NCI-H1048 (cell line): ENCODE measurements at places on chromosomes 3 and 15.

DNA sequence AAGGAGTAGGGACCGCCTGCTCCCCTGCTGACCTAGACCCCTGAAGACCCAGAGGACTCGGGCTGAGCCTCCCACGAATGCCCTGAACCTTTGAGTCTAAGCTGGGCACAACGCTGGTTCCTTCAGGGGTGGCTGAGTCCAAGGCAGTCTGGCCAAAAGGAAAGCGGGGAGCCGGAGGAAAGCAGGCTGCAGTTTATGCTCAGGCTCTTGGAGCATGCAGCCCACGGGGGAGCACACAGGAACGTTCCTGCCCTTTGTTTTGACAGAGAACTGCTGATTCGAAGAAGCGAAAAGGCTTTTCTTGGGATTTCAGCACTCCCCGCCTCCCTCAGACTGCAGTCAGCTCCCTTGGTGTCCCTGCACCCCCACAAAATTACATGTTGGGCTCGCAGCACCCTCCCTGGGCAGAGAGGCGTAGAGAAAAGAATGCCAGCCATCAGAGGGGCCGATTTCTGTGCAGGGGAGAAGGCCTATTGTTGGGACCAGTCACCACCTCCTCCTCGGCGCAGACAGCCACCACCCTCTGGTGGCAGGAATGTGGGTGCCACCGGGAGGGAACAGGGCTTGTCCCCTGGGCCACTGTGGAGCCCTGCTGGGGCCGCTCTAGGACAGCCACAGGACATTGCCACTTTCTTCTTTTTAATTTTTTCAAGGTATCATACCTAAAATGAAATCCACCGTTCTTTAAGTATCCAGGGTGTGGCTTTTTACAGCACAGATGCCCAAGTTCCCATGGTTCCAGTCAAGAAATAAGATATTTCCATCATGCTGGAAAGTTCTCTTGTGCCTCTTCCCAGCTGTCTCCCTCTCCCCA lies 72.2 kb downstream of the SMAD6 start:
- peak; percentile 48 for DNase-seq

DNA sequence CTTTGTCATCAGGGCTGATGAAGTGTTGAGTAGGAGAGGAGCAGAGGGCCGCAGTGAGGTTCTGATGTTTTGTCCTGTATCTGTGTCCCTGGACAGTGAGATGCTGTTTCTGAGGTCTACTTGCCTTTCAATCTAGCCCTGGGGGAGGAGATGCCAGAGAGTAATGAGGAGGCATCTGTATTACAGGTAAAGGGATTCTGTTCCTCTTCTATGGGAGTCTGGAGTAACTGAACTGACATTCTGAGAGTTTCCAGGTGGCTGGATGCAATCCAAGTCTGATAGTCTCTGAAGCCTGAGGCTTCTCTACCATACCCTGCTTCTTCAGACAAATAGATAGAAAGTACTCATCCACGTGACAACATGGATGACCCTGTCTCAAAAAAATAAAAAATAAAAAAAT lies 60.9 kb downstream of the IL12A start:
- DNase-seq = no peak

DNA sequence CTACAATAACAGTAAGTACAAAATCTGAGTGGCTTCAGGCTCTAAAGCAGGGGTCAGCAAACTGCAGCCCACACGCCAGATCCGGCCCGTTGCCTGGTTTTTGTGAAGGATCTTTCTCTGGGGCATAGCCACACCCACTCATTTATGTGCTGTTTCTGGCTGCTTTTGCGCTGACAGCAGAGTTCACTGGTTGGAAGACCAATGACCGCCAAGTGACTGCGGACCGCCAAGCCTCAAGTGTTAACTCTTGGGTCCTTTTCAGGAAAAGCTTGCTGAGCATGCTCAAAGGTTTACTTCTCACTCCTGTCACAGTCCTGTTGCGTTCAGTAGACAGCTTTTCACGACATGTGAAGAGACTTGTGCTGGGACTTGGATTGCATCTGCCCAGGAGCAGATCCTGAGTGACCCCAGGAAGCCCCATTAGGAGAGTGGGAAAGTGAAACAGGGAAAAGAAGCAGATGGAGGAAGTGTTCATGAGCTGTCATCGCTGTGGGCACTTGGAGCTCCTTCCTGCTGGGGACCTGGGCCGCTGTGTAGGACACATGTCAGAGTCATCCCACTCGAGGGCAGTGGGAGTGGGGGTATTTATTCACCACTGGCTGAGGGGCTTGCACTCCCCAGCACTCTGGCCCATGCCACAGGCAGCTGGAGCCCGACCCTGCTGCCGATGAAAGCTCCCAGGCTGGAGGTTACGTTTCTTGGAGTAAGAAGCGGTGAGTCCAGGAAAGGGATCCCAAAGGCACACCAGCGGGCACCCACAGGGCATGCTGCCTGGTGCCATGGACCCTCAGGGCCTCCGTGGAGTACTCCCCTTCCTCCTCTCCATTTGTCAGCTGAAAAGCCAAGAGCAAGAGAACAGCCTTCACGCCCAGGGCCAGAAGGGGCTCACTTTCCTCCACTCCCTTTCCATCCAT lies 249.1 kb downstream of the PLCL2 start:
- no peak for DNase-seq

DNA sequence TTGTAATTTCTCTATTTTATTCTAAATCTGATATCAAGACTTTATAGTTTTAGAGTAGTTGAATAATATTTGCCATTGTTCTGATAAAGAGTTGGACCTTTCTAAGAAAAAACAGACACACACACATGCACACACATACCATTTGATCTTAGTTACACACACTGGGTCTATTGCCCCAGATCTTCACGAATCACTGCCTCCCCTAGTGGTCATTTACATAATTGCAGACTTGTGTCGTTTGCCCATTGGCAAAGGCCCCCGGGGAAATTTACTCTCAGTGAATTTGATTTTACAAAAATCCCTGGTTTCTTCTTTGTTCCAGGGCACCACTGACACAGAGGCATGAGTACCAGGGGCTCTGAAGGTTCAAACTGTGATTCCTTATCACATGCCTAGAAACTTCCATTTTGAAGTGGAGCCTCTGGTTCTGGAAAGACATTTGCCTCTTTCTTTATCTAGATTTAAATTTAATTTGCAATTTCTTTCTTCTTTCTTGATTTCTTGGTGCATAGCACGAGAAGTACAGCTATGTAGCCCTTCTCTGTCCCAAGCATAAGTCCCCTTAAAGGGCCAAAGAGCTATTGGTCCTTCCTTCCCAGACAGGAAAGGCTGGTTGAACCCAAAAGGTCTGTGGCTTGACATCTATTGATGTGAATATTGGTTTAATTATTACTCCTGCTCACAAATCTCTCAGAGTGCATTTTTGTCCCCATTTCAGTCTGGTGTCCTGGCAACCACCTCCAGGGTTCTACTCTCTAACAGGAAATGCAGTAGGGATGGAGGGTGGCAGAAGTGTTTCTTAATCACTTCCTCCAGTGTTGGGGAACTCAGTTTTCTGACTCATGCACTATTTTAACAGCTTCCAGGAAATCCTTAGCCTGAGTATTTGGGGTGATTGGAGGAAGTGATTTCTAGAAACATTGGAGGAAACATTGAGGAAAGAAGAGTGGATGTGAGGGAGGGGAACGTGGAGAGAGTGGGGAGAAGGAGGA lies 32.4 kb upstream of the SLC6A11 start:
- DNase-seq = no peak

GRCh38 chr15:79481793-79482192 lies 49.7 kb downstream of the MINAR1 start:
- DNase-seq = no peak

DNA sequence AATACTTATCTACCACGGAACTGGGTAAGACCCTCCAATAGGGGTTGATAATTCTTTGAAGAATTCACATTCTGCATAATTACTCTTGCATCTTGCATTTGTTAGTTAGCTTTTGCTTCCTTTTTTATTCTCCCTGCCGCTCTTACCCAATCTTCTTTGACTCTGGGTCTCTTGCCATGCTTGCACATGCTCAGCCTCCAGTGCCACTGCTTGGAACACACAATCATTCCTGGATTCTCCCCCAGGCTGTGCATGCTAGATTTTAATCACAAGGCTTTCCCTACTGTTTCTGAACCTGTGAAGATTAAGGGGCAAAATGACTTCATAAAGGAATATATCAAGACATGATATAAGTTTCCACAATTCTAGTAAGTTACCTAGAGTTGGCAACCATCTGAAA lies 133.1 kb downstream of the IL1RAP start:
- no peak for DNase-seq

DNA sequence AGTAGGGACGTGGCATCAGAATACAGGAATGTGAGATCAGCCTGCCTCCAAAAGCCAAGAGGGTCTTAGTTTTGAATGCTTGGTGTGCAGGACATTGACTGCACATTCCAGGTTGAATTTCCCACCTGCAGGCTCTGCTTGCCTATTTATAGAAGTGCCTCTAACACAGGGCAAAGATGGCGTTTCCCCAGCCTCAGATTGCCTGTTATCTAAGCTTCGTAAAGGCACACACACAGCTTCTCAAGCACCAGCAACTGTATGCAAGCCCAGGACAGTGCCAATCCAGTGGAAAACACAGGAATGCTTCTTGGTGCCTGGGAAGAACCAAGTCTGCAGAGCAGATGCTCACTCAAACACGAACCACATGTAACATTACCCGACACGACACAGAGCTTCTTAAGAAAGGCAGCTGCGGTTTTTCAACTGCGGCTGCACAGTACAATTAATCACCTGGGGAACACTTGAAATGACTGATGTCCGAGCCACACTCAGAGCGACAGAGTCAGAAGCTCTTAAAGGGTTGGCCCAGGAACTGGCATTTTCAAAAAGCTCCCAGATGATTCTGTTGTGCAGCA lies 90.0 kb upstream of the ANKRD34C start:
- no peak for DNase-seq

GRCh38 chr3:133317866-133318265 lies 82.0 kb upstream of the BFSP2 start:
- no peak for DNase-seq

DNA sequence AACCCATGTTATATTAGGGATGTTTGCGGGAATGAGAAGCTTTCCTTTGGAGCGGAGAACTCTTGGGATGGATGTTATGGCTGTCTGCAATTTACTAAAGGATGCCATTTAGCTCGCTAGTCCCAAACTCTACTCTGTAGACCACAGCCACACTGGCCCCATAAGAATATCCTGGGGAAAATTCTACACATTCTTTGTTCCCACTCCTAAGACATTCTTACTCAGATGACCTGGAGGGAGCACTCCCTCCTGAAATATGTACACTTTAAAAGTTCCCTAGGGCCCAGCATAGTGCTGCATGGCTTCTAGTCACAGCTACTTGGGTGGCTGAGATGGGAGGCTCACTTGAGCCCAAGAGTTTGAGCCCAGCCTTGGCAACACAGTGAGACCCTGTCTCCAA lies 288.7 kb upstream of the RORA start:
- no peak for DNase-seq

DNA sequence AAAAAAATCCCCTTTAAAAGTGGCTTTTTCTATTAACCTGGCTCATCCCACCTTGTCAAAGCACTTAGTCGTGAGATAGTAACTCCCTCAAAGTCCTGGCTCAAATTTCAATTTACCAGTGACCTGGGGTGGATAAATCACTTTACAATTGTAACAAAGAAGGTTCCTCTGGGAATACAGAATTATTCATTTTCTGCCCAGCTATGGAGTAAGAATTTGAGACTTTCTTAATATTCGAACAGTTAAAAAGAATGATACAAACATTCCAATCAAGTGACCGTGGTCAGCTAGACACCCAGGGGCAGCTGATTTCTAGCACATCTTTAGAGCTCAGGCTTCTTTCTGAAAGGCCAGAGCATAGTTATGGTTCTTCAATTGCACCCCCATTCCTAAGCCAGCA lies 291.0 kb upstream of the TGFBR2 start:
- no peak for DNase-seq

GRCh38 chr3:49602877-49603411 lies 48.7 kb downstream of the BSN start:
- no peak for DNase-seq

- DNase-seq = no peak
Observed at GRCh38 chr15:57172925-57173324, 203.4 kb upstream of the CGNL1 start.

GRCh38 chr15:92808598-92809063 lies 91.5 kb upstream of the CHD2 start:
- no peak for DNase-seq

DNA sequence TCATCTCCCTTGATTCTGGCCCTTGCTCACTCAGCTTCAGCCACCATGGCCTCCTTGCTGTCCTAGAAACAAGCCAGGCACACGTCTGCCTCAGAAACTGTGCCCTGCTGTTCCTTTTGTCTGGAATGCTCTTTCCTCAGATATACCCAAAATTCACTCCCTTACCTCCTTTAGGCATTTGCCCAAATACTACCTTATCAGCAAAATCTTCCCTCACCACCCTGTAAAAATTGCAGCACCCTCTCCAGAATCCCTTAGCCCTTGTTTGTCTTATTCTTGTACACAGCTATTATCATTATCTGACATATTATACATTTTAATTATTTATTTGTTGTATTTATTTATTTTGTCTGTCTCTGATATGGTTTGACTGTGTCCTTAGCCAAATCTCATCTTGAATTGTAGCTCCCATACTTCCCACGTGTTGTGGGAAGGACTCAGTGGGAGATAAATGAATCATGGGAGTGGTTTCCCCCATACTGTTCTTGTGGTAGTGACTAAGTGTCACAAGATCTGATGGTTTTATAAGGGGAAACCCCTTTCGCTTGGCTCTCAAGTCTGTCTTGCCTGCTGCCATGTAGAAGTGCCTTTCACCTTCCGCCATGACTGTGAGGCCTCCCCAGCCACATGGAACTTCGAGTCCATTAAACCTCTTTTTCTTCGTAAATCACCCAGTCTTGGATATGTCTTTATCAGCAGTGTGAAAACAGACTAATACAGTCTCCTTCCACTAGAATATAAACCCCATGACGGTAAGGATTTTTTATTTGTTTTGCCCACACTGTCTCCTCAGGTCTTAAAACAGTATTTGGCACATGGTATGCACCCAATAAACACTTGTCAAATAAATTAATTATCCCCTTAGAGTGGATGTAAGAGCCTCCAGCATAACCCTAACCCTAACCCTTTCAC lies 60.0 kb upstream of the STT3B start:
- no peak for DNase-seq

DNA sequence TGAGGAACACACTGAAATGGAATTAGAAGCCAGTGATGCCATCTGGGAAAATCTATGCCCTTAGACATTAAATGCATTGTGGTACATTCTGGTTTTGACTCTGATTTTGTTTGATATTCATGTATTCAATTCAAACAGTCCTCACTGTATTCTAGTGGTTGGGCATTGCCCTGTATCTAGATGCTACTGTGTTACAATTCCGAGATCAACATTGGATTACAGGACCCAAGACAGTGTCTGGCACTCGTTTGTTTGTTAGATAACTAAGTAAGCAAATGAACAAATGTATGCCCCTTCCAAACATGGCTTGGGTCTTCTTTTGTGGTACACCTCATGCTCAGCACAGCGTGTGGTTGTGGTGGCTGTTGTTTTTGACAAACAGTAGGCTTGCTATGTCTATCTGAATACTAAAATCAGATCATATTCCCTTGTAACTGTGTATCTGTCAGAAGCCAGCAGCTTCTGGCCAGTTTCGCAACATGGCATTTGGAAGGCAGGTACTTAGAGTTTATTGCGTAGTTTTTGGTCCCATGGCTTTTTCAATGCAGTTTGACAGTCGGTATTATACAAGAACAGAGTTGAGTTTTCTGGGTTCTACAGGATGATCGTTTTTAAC lies 5.7 kb downstream of the FILIP1L start:
- DNase-seq = no peak

GRCh38 chr3:114857299-114857701 lies 289.8 kb downstream of the ZBTB20 start:
- no peak for DNase-seq
